Astrocyte of the spinal cord (primary cell): ENCODE measurements at places on chromosomes 2 and 18.
A peak's percentile ranks its signal among the peaks of the same experiment; 100 is the strongest.

- no peak for DNase-seq
These were observed 625.2 kb downstream of the CPS1 start for GRCh38 chr2:211181626-211182025.

DNA sequence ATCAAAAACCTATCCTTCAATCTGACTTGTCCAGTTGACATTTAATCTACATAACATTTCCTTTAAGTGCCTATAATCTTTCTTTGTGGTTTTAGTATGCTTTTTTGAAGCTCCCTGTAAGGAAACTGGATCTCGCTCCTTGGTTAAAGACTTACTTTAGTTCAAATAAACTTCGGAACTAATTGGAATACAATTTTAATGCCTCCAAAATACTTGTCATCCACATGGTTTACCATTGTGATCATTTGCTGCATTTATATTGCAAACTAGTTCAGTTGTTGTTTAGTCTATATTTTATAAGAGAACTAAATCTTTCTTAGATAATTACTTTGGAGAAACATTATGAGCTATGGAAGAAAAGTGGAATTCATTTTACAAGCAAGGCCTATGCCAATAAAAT, 496.0 kb downstream of the ERBB4 start:
- DNase-seq, result no peak

DNA sequence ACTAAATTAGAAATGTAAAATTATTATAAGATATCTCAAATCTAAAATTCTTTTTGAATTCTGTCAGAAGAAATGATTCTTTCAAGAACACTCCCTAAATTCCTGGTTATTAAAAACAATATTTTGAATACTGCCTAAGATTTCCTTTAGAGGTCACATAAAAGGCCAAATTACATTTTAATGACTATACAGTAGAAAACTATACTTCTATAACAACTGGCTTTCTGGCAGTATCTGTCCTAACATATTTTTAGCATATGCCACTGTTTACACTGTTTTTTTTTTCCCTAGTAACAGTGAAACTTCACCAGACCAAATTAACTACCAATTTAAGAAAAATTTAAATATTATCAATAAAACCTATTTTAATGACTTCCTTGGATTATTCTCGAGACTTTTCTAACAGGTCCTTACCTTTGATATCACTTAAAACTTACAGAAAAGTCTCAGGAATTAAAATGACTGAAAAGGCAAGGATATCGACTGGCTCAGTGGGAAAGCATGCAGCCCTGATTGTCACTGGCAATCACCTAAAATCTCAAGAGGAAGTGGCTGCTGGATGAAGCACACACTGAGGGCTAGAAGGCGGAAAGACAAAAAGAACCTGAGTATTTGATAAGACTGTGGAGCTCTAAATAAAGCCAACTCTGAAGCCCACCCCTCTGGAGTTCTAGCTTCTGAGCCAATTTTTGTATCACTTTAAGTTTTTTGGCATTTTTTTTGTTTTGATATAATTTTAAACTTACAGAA, 59.6 kb downstream of the SPIRE1 start:
- DNase-seq, result peak; percentile 54

DNA sequence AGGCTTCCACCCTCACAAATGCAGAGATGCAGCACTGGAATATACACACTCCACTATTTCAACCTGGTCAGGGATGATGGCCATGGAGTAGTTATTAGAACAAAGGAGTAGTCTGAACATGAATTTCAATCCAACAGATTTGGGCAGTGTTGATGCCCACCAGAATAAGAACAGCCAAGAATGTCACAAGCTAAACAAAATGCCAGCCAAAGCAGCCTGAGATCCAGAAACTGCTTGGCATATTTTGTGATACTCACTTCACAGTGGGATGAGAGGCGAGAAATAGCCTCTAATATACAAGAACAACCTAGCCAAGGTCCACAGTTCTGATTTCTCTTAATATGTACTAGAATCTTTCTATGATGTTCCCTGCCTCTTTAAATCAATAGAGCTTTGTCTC, 58.6 kb upstream of the KLF7 start:
- no peak for DNase-seq

DNA sequence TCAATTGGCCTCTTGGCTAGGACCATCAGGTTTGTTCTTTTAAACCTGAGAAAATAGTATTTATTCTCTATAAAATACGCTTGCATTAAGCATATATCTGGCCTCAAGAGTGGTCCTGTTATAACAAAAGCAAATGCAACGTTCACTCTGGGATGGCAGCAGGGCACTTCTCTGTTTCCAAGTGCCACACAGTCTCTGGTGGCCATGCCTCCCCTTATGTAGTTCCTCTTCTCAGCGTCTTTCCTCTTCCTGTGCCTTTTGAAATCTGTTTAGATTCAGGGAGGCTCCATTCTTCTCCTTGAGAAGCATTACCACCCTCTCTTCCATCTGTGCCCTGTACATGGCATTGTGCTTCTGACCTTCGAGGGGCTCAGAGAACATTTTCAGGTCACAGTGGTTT, 51.9 kb downstream of the TSHZ1 start:
- DNase-seq, result no peak

- DNase-seq, result no peak
These were observed 1.6 kb downstream of the CAVIN2 start for GRCh38 chr2:191845248-191845715.

DNA sequence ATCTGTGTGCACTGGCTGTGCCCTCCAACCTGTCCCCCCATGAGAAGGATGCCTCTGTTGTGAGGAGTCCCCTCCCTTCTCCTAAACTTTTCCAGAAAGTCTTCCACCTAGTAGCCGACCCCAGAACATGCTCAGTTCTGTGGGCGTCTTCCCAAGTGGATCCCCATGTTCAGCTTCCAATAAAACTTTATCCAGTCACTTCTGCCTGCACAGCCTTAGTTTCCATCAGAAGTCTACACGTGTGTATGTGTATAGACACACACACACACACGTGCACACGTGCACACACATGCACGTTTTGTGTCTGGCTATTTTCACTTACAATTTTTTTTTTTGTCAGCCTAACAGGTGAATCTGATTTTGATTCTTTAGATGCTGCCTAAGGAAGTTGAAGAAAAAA, 115.1 kb downstream of the RTP5 start:
- DNase-seq, result no peak

- no peak for DNase-seq
These were observed 37.7 kb upstream of the INHBB start for GRCh38 chr2:120308038-120308910.

DNA sequence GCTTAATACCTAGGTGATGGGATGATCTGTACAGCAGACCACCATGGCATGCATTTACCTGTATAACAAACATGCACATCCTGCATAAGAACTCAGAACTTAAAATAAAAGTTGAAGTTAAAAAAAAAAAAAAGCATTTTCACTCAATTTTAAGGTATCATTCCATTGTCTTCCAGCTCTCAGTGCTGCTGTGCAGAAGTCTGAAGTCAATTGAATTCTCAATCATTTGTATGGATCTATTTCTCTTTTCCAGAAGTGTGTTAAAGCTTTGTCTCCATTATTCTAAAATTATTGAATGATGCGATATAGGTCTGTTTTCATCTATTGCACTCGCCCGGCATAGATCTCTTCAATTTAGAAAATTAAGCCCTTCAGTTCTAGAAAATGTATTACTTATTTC, 202.5 kb upstream of the EPAS1 start:
- DNase-seq, result no peak

DNA sequence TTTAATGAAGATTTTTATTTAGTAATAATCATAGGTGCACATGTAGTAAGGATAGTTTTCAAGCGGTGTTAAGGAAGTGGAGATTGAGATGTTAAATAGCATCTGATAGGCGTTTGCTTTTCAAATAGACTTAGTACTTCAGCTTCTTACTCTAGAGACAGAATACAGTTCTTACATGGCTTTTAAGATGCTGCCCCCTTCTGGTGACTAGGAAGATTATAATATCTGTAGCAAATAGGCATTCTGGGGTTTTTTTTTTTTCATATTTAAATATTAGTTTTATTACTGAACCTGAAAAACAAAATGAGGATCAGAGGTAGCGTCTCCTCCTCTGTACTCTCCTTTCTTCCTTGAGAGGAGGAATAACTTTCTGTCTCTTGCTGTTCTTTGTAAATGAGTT, 100.2 kb downstream of the AGAP1 start:
- peak; percentile 82 for DNase-seq

DNA sequence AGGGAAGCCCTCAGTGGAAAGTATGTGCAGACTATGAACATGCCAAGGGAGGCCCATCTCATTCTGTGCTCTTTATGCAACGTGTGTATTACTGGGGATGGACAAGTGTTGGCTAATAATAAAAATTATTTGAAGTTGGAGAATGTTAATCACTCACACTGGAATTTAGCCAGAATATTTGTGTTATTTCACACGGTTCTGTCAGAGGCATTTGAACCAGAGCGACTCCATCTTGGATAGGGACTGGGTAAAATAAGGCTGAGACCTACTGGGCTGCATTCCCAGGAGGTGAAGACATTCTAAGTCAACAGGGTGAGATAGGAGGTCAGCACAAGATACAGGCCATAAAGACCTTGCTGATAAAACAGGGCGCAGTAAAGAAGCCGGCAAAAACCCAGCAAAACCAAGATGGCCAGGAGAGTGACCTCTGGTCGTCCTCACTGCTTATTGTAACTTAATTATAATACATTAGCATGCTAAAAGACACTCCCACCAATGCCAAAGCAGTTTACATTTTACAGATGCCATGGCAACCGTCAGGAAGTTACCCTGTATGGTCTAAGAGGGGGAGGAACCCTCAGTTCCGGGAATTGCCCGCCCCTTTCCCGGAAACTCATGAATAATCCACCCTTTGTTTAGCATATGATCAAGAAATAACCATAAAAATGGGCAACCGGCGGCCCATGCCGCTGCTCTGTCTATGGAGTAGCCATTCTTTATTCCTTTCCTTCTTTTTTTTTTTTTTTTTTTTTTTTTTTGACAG, 2.6 kb upstream of the FZD5 start:
- DNase-seq, result no peak

- DNase-seq, result no peak
These were observed 25.3 kb upstream of the LAPTM4A start for GRCh38 chr2:20076757-20077156.

GRCh38 chr2:37896319-37896718, 28.8 kb upstream of the RMDN2 start:
- no peak for DNase-seq

DNA sequence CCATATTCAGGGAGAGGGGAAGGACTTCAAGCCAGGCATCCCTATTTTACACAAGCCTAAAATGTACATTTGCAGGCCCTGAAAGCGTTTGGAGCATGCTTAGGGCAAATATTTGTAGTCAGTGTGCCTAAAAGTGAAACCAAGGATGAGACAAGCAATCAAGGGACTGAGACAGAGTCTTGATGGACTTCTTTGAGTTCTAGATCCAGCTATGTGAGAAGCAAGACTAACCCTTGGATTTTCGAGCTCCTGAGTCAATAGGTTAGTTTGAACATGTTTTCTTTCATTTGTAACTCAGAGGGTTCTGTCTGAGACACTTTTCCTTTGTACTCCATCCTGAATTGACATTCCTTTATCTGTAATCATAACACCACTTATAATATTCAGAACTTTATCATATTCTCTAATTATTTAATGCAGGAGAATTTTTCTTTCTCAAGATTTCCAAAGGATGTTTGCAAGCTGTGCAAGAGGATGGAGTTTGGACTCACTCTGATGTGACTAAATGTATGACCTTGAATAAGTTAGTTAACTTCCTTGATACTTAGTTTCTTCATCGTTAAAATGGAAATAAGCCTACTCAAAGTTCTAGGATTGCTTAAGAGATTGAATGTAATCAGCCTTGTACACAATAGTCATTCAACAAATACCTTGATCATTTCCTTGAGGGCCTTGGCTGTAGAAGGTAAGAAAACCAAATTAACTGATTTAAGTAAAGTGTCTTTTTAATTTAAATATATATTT, 1237.8 kb upstream of the ZEB2 start:
- no peak for DNase-seq

DNA sequence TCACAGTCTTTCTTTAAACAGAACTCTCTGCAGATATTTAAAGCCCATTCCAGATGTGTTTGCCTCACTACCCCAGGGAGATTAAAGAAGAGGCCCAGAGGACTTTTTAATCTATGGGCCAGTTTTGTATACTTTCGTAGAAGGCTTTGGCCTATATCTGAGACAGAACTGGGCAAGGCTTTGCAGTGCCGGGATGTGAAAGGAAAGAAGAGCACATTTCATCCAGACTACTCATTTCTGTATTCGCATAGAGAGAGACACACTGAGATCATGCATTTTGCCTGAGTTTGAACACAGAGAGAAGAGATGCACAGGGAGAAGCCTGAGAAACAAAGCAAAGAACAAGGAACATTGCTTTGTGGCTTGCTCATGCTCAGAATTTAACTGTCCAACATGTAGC, 54.9 kb upstream of the SLC5A7 start:
- DNase-seq, result no peak

- DNase-seq, result no peak
These were observed 221.6 kb downstream of the GPD2 start for GRCh38 chr2:156657809-156658208.

GRCh38 chr2:222232839-222233238, 66.0 kb downstream of the PAX3 start:
- no peak for DNase-seq

DNA sequence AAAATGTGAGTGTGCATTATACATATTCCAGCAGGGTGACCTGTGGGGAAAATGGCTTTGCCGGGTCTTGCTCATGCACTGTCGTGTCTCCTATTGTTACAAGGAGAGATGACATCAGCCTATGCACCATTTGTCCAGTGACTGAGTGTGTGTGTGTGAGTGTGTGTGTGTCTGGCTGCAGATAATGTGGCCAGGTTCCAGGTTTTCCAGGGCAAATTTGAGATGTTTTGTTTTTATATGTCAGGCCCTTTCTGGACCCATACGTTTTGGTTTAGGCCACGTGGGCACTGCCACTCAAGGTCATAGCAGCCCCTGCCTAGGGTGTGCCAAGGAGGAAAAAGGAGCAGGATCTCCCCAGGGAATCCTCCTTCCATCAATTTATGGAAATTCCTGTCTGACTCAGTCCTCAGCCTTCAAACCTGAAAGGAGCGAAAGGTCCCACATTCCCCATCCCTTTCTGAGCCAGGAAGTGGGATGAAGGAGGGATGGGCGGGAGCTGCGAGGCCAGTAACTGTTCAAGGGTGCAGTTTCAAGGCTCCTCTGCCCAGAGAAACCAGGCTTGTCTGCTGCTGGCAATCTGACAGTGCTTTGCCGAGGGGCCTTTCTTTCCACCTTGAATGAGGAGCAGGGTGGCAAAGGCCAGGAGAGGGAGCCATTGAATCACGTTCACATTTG, 93.0 kb upstream of the SMAD2 start:
- peak; percentile 57 for DNase-seq

GRCh38 chr18:74163019-74163660, 14.8 kb downstream of the TIMM21 start:
- DNase-seq, result no peak

- DNase-seq, result no peak
These were observed 43.5 kb upstream of the TMEM247 start for GRCh38 chr2:46435796-46436360.

GRCh38 chr2:142944264-142944663, 66.8 kb downstream of the KYNU start:
- peak; percentile 52 for DNase-seq

DNA sequence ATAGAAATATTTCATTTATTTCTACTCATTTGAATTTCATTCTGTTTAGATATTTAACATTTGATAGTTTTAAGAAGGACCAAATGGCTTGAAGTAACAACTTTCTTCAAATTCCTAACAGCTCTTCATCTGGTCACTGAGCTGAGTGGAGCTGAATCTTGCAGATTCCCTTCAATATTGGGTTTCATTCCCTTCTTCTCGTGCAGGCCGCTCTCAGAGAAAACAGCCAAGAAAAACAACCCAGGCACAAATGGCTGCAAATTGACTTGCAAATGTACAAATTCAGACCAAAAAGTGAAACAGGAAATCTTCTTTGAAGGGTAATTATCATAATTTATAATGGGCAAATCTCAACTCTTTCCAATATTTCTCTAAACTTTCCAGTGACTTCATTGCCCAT, 30.3 kb upstream of the GCG start:
- no peak for DNase-seq
